ENCODE measurements at places on chromosomes 3 and 15.

DNA sequence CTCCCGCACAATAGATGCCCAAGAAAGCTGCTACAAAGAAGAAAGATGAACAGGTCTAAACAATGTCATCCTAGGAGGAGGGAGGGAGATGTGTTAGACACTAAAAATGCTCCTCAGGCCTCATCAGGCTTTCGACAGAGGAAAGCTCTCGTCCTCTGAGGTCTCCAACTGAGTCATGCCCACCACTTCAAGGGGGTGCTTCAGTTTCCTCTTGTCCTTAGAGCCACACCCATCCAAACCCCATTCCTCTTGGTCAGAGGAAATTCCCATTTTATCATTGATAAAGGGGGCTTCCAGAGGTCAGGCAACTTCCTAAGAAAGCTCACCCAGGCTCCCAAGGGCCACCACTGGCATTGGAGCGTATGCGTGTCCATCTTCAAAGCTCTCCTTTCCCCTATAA, 50.1 kb downstream of the HEG1 start:
- no peak for DNase-seq

DNA sequence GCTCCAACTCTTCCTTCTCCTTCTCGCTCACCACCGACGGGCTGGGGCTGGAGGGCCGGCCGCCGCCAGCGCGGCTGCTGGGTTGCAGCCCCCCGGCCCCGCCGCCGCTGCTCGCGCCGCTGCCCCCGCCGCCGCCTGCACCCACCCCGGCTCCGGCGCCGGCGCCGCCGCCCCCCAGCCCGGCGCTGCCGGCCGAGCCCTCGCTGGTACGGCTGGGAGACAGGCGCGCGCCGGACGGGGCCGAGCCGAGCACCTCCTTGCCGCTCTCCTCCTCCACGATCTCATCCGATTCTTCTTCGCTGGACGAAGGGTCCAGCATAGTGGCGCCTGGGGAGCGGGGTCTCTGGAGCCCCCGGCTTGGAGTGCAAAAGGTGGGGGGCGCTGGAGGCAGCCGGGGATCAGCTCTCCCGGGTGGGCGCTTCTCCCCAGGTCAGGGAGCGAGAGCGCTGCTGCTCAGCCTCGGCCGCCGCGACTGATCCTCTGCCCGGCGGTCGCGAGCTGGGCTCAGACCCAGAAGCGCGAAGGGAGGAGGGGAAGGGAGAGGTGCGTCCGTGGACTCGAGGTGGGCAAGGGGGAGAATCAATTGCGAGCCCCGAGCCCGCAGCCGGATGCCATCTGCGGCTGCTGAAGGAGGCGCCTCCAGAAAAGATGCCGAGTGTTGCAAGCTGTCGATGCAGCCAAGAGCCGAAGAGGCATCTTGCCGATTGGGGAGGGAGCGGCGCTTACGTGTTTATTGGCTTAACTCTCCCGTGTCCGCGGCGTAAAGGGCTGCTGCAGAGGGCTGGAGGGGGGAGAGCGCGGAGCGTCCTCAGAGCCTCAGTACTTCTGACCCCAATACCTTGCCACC, at the start of gene CADPS:
Gene CADPS, minus strand, starts transcription at position 706 of the 847 bp plus-strand sequence. Its CDS starts 387 bp downstream, at position 319.
- DNase-seq, result no peak

GRCh38 chr15:84725001-84725491, 9.1 kb upstream of the SEC11A start:
- DNase-seq, result no peak

DNA sequence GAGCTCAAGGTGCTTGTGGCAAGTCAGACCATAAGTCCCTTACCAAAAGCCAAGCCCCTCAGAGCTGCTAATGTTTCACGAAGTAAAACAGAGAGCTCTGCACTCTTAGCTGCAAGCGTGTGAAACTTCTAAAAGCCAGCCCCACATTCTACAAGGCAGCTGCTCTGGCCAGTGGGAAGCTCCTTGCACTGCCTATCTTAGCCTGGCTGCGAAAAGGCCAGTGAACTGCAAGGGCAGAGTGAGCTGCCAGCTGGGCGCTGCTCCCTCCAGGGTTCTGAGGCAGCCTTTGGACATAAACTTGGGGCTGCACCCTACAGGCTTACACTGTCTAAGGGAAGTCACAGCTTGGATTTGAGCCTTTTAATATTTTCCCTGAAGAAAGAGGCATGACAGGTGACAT, 2.2 kb upstream of the MUSTN1 start:
- no peak for DNase-seq

- DNase-seq, result no peak
These were observed 144.5 kb downstream of the NAALADL2 start for GRCh38 chr3:175003590-175003989.

- no peak for DNase-seq
These were observed 285.0 kb downstream of the CLSTN2 start for GRCh38 chr3:140219923-140220452.

DNA sequence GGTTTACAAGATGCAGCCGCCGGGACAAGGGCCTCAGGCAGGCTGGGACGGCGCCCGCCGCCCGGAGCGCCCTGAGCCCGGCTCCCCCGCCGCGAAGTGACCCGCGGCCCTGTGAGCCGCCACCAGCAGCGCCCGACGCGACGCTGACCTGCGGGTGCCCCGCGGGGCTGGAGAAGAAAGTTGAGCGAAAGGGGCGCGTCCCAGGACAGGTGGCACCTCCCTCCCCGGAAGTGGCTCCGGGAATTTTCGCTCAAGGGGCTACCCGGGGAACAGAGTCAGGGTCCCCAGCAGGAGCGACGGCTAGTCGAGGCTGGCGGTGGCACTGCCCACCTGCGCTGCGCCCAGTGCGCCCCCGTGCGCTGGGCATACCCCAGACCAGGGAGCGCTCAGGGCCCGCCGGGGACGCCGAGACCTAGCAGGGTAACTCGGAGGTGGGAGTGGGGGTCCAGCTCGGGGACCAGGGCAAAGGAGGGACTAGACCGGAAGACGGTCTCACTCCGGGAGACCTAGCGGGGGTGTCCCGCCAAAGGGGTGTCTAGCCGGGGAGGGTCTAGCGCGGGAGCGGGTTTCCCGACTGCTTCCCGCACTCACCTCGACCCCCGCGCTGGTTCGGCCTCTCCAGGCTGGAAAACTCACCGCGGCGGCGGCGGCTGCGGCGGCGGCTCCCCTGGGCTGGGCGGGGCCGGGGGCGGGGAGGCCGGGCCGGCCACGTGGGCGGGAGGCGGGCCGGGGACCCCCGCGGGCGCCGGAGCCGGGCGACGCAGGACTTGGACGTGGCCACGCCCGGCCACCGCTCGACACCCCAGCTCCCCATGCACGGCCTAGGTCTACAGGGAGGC, 18.4 kb downstream of the SPATA12 start:
- no peak for DNase-seq

GRCh38 chr3:140052771-140053702, 118.1 kb downstream of the CLSTN2 start:
- DNase-seq, result no peak

DNA sequence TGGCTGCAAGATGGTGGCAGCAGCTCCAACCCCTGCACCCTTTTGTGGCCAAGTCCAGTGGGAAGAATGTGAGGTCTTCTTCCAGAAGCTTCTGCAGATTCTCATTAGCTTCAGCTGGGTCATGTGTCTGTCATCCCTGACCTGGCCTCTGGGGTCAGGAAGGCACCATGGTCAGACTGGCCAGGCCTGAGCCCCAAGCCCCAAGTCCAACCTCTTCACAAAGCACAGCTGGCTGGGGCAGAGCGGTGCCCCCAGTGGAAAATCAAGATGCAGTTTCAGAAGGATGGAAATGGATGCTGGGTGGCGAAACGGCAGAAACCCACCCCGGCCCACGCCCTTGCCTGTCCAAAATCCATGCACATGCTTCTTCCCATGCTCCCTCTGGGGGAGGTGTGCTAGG, 15.9 kb upstream of the GATA2 start:
- no peak for DNase-seq

GRCh38 chr15:44536302-44536961, 515 bp upstream of the EIF3J start:
- DNase-seq, result no peak

DNA sequence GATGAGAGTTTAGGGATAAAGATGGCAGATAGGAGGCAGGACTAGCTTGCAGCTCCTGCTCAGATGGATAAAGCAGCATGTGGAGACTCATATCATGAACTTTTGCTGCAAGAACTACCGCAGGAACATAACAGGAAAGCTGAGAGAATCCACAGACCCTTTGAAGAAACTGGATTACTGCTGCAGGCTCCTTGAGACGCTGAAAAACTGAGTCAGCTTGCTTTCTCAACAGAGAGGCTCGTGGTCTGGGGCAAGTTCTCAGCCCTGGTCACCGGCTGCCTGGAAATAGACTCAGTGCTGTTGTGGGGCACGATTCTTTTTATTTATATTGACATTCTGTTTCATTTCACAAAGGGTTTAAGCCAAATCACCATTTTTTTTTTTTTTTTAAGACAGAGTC, 28.8 kb upstream of the TRIM59 start:
- no peak for DNase-seq

DNA sequence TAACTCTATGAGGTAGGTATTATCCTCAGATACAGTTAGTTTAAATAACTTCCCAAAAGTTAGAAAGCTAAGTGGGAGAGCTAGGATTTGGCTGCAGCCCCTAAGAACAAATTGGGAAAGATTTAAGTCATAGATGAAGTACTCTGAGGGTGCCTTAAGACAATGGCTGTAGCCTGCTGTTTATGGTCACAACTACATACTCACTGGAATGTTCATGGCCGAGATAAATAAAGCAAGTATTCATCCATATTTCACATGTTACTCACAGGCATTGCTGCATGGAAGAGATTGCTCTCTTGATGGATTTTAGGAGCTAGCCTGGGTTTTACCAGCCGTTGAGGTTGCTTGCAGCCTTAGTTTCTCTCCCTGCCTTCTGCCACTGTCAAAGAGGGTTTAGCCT, 145.0 kb downstream of the CMSS1 start:
- no peak for DNase-seq

DNA sequence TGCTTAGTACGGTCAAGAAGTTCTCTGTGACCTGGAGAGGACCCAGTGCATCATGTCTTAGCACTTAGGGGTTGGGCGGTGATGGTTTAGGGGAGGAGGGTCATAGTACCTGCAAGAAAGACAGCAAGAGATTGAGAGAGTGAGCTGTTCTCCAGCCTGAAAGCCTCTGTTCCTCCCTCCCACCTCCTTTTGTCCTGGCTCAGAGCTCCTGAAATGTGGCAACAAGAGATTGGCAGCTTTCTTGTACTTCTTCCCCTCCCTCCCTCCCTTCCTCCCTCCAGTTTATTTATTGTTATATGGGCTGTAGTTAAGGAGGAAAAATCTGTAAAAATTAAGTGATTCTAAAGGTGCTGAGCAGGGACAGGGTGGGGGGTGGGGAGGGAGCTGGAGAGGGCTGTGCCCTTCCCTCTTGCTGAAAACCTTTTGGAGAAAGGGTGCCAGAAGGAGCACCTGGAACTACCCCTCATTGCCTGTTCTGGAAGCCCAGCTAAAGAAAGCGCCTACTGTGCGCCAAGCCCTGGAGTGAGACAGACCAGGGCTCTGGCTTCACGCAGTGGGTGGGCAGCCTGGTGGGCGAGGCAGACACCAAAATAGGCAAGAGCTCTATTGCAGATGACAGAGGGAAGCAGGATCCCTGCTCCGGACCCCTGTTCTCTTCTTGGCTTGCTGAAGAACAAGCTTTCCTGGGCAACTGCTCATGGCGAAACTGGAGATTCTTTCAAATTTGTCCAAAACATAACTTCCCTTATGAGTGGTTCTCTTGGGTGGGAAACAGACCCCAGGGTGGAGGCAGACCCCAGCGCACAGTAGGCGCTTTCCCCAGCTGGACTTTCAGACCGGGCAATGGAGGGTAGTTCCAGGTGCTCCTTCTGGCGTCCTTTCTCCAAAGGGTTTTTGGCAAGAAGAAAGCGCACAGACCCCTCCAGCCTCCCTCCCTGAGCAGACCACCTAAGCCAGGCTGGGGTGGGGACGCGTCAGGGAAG, 35.6 kb downstream of the LINGO1 start:
- no peak for DNase-seq

DNA sequence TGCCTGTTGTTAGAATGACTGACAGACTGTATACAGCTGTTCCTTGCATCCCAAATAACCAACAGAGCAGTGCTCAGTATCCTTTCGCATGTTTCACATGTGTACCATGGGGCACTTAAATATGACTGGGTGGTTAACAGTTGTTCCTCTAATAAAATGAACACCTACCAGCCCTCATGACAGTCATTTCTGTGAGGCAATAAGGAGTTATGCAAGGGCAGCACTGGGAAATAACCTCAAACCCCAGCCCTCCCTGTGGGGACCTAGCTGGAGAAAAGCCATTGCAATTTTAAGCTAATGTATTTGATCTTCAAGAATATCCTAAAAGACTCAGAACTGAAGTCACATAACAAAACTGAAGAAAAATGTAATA, 7.3 kb downstream of the RFT1 start:
- DNase-seq, result no peak

GRCh38 chr3:66023738-66024385, 14.9 kb downstream of the MAGI1 start:
- no peak for DNase-seq

GRCh38 chr3:29628795-29629194, 347.9 kb downstream of the RBMS3 start:
- DNase-seq, result no peak

DNA sequence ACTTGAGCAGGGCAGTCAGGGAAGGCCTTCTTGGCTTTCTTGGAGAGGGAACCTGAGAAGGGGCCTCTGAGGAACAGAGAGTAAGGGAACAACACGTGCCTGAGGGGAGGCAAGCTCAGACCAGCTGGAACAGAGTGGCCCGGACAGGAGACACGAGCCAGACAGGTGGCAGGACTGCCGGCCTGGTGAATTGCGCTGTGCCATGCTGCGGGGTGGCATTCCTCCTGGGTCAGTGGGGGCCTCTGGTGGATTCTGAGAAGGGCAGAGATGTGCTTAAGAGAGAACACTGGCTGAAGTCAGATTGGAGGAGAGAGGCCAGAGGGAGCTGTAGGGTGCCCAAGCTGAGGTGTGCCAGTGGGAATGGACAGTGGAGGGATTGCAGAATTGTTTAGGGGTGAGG, 4.9 kb downstream of the CHAC1 start:
- no peak for DNase-seq

DNA sequence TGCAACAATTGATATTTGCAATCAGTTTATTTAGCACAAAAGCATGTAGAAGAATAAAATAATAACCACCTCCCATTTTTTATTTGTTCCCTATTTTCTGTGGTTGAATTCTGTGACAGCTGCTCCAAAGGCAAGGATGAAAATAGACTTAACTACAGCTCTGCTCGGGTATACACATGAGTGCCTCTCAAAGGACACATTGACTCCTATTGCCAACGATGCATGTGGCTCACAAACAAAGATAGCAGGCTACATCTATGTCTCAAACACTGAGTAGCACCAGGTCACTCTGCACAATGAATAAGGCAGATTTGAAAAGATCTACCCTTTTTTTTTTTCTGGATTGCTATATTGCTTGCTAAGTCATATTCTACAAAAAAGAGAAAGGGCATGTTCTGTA, 612.9 kb downstream of the ROBO1 start:
- DNase-seq, result peak; percentile 41

- no peak for DNase-seq
These were observed 454.7 kb downstream of the PYDC2 start for GRCh38 chr3:191915712-191916111.
